ENCODE measurements at places on chromosomes 11 and 22.

- DNase-seq = no peak
Observed at GRCh38 chr11:100328626-100329340, 358.3 kb upstream of the ARHGAP42 start.

- DNase-seq = peak; percentile 71
Observed at GRCh38 chr11:96307776-96308140, 35.2 kb downstream of the MAML2 start.

- DNase-seq = no peak
Observed at GRCh38 chr11:63210111-63210510, 33.3 kb downstream of the SLC22A25 start.

GRCh38 chr22:31244046-31244942 is 32.2 kb downstream of the LIMK2 start:
- DNase-seq = peak; percentile 48

DNA sequence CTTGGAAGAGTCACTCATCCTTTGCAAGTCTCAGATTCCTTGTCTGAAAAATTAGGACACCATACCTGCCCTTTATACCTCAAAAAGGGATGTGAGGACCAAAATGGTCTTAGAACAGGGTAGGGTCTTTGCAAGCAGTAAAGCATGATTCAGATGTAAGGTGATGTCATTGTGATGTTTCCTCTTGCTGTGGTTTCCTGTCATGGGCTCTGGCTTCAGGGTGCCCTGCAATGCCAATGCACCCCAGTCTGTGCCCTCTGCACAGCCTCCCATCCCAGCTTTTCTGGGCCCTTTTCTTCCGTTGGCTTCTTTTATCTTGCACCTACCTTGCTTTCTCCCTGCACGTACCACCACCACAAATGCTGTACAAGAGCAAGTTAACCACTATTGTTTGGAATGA is 87.8 kb upstream of the NNMT start:
- DNase-seq = no peak

GRCh38 chr11:109960831-109961230 is 132.4 kb upstream of the ZC3H12C start:
- DNase-seq = peak; percentile 92

DNA sequence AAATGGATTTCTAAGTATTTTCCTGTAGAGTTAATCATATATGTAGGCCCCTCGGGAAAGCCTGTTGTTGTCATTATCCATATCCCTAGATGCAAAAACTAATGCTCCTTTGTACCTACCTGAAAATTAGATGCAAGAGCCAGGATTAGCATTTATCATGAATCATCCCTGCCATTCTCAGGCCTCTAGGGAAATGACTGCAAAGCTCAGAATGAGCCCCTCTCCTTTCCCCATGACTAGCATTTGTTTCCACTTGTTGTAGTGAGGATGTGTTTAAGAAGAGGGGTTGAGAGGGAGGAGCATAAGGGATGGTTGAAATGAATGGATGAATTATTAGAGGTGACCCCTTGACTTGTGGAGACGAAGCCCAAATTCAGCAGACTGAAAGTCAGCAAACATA is 537.9 kb downstream of the NTM start:
- DNase-seq = no peak

DNA sequence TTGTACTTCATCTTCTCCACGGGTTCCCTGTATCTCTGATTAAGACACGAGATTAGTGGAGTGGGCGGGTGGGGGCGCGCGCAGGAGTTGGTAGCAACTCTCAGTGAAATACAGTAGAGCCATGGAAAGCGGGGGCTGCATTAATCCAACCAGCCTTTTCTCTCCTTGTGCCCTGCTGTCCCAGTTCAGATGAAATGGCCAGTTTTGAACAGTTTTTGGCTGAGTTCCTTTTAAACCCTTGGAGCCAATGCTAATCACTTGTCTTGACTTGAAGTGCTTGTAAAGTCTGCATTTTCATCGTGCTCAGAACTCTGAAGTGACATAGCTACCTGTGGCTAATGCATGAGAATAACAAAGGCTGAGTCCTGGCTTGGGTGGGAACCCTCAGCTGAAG is 734 bp upstream of the TMEM123 start:
- DNase-seq = no peak

- DNase-seq = no peak
Observed at GRCh38 chr22:47449508-47450270, 687.2 kb downstream of the TBC1D22A start.

GRCh38 chr22:36807627-36808026 is 9.2 kb downstream of the PVALB start:
- no peak for DNase-seq

GRCh38 chr11:127110542-127110941 is 110.0 kb upstream of the KIRREL3 start:
- no peak for DNase-seq

- DNase-seq = peak; percentile 11
Observed at GRCh38 chr22:25488244-25489020, 76.0 kb upstream of the GRK3 start.

DNA sequence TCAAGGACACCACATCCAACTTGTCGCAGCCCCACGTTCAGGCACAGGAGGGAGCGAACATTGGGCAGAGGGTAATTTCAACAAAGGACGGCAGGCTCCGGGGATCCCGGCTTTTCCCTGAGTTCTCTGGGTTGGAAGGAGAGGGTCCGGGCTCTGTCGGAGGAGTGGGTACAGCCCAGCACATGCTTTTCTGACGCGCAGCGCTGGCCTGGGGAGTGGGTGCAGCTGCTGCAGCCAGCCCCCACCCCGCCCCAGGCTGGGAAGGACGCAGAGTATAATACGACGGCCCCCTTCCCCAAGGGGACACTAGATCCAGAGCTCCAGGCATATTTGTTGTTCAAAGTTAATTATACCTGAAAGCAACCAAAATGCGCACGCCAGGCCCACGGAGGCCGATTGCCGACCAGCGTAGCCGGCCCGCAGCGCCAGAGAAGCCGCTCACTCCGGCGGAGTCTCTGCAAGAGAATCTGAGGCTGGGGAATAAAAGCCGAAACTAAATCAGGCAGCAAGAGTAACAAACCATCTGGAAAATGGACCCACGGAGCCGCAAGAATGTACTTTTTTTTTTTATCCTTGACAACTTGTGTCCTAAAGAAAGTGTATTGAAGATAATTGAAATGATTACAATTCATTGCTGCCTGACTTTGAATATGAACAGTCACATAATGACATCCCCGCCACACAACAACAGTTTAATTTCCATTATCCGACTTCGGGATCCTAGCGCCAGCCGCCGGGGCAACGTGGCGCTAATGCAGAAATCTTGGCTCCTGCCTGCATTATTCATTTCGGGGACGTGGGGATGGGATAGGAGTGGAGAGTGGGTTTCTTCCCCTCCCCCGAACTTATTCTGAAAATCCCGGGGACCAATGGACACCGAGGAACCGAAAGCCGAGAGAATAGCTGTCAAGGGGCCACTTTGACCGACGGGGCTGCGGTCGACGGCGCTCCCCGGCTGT is 14.0 kb upstream of the PAX6 start:
- DNase-seq = no peak

- DNase-seq = no peak
Observed at GRCh38 chr11:131907371-131907770, 537.0 kb downstream of the NTM start.

DNA sequence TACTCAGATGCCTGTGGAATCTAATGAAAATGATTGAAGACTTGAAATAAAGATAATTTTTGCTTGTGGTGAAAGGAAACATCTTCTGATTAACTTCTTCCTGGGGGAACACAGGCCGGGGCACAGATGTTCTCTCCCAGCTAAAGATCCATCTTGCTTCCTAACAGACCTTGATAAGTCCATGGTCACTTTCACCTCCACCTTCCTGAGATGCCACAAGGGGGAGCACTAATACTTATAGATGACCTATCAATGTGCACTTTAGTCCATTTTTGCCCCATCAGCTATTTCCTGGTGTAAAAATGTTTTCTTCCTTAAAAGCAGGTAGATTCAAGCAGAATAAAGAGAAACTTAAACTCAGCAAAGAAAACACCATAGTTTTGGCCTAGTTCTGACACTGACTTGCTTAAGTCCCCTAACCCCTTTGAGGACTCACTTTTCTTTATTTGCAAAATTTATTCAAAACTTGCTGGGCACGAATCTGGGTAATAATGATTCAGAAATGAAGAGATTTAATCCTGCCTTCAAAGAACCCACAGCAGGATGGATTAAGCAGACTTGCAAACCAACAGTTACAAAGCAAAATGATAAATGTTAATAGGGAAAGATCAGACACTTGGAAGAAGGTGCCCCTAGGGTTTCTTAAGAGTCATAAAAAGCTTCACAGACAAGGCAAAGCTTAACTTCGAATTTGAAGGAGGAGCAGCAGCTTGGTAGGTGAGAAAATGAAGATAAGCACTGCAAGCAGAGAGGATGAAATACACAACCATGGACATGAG is 158.7 kb downstream of the RAB38 start:
- DNase-seq = peak; percentile 32

DNA sequence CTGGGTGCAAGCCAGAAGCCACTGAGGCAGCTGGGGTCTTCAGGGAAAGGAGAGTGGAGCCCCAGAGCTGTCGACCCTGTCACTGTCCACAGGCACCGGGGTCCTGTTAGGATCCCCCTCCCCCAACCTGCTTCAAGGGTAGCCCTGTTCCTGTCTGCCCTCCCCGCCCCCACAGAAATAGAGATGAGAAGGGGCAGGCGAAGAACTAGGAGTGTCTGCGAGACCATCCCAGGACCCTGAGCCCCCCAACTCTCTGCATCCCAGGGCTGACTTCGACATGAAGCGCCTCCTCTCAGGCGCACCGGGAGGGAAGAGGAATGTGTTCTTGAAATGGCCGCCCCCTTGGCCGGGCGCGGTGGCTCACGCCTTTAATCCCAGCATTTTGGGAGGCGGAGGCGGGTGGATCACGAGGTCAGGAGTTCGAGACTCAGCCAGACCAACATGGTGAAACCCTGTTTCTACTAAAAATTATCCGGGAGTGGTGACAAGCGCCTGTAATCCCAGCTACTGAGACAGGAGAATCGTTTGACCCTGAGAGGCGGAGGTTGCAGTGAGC is 607 bp upstream of the ZNF70 start:
- no peak for DNase-seq

DNA sequence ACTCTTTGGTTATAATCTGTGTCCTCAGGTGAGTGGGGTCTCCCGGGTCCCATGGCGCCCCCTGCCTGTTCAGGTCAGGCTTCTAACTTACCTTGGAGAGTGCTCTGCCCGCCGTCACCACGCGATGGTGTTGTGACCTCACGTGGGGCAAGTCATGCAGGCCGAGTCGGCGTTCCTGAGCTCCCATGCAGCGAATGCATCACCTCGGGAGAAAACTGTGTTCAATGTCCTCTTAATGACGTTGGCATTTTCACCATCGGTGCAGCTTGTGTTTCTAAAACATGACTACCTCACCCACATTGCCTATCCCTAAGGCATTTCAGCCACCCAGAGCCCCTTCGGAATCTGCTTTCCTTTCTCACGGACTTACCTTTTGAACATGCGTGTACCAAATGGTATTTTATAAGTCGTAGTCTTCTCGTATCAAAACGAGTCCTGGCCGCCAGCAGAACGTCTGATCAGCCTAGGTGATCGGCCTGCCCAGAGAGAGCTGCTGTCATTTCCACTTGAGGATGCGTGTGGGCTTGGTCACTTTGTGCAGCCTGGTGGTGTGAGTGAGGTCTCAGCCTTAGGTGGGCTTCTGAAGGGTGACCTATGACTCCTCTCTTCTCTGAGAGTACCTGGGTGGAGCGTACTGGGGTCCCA is 64.8 kb downstream of the TBC1D22A start:
- no peak for DNase-seq

DNA sequence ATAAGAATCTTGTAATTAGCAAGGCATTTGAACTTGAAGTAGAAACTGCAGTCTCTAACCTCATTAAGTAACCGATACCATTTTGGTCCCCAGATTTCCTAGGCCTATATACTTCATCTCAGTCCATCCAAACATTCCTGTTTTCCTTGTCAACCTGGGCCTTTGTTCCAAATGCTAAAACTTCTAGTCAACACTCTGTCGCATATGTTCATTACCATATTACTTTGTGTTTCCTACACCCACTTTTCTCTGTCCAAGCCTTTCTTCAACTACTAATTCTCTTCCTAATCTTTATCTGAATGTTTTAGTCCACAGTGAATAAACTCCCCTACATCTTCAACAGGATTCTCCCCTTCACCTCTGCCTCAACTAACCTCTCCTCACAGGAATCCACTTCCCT is 31.4 kb downstream of the MTMR2 start:
- no peak for DNase-seq

DNA sequence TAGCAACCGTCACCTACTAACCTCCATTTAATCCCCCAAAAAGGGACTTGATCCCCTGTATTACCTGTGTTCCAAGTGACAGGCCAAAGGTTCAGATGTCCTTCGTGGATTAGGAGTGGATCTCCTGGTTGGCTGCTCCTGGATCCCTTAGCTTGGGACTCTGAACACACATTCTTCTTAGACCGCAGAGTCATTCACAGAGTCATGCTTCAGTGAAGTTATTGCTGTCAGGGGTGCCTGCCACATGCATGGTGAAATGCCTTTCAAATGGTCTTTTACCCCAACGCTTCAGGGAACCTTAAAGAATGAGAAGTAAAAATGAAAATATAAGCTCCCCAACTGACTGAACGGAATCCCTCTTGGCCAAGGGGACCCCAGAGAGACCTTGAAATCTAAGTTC is 49.1 kb downstream of the ADAMTS8 start:
- no peak for DNase-seq

GRCh38 chr11:72840780-72841179 is 26.6 kb downstream of the ATG16L2 start:
- peak; percentile 76 for DNase-seq

GRCh38 chr22:38153821-38154562 is 27.6 kb downstream of the PLA2G6 start:
- DNase-seq = no peak

DNA sequence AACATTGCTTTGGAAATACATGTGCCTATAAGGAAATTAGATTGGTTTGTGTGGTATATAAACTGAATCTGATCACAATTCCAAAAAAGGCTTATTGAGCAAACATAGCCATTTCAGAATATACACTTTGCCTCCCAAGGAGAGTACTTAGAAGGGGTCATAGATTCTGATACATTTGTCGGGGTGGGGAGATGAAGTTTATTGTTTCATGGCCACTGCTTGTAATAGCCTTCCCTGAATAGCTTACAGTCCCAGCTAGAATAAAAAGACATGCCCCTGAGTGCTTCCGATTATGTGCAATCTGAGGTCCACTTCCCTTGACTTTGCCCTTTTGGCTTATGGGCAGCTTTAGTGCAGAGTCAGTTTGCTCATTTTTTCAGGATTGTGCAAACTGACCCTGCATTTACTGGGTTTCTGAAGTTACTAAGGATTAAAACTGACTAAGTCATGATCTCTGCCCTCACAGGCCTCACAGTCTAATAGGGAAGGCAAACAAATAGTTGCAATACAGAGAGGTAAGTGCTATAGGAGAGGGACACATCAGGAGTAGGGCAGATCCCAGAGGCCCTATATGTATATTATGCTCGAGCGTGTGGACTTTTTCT is 184.2 kb downstream of the BLID start:
- DNase-seq = no peak

GRCh38 chr11:74278721-74279161 is 32.7 kb downstream of the P4HA3 start:
- peak; percentile 92 for DNase-seq

Data from GM04503 (cell line).